Activated CD4-positive, alpha-beta T cell treated with anti-CD3 and anti-CD28 coated beads, Interleukin-2, amount 50 U/mL, for 4 hours (primary cell): ENCODE measurements at places on chromosomes 7 and 10.

GRCh38 chr10:69130251-69130650 lies 6.3 kb downstream of the VPS26A start:
- DNase-seq = no peak

DNA sequence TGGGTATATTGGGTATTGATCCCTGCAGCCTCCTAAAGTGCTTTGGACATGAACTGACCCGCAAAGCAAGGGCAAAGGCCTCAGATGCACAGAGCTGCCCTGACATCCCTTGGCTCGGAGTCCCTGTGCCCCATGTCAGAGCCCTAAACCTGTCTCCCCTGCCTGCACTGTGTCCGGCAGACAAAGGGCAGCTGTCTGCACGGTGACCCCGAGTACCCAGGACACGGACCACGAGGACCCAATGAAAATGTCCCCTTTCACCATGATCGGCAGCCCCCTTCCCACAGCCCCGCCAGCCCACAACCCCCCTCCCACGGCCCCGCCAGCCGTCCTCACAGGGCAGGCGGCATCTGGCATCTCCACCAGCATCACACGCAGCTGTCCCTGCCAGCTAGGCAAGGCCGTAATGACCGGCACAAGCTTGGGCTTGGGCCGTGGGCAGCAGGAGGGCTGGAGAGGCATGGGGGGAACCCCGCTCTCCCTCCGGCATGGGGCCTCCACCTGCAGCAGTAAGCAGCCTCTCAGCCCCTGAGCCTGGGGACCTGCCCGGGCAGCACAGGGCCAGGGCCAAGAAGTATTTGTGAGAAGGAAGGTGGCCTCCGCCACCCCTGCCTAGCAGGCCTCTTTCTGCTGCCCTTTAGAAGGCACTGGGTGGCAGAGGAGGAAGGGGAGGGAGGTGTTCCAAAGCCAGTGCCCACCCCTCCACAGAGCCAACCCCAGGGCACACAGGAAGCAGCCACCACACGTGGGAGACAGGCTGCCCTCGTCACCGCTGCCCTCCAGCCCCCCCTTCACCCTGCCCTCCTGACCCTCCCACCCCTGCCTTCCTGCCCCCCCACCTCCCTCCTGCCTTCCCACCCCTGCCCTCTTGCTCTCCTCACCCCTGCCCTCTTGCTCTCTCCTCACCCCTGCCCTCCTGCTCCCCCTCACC lies 10.1 kb downstream of the NUDT1 start:
- no peak for DNase-seq

GRCh38 chr10:87685832-87686574 lies 26.3 kb downstream of the PAPSS2 start:
- no peak for DNase-seq

DNA sequence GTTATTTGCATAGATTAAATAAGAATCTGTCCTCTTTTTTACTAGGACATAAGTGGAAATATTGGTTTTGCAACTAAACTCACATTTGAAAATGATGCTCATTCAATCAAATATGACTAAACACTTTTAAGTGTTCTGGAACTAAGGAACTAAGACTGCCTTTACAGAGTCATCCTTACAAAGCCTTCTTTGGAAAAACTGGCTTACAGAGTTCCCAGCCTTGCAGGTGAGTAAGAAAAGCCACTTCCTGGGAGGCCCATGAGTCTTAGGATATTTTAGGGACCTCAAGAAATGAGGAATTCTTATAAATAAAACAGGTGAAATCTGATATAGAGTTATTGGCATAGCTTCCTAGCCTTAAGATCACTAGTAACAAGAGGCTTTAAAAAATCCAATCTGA lies 135.5 kb downstream of the ALOX5 start:
- no peak for DNase-seq

- no peak for DNase-seq
These were observed 9.6 kb downstream of the PDZD8 start for GRCh38 chr10:117365612-117366011.

DNA sequence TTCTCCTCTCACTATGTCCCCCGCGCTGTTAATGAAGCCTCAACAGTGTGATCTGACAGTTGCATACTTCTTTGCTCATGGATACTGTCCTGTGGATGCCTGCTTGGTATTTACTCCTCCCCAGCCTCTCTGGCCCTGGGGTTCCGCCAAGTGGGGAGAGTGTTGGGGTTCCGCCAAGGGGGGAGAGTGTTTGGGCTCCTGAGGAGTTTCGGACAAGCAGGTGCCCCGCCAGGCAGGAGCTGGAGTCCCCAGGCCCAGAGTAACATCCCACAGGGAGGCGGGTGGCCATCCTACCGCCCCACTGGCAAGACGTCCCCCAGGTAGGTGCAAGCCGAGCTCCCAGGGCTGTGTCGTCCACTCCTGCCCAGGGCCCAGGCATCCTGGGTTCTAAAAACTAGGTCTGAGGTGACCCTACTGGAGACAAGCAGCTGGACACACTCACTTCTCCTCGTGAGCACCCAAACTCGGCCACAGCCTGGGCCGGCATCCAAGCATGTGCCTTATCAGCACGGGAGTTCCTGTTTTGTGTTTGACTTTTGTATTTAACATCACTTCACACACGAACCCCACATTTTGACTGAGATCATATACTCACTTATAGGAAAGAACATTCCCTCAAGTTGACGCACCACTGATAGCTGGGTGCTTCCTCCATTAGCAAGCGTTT lies 34.2 kb downstream of the CAMK2B start:
- no peak for DNase-seq

DNA sequence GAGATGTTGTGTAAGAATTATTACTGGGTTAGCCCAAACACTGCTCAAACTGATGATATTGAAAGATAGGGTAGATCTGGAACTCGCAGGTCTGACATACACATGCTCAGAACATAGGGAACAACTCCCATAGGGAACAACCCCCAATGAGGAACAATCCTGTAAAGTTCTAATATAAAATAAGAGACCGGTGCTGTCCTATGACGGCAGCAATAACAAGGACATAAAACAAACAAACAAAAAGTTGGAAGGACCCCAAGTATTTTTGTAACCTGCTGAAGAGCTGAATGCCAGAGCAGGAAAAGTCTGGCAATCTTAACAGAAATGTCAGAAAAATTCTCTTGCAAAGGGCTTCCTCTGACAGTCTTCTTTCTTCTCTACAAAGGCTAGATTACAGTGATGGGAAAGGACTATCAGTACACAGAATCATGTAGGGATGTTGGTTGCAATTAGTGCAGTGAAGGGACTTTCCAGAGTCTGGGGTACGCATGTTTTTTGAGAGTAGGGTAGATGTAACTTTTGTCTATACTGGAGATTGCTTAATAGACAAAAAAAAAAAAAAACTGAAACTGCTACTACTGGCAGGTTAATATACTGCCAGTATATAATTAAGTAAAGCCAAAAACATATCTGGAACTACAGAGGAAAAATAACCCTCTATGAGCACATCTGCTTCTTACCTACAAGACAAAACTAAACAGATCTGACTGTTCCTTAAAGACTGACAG lies 35.5 kb downstream of the IDE start:
- DNase-seq = no peak

DNA sequence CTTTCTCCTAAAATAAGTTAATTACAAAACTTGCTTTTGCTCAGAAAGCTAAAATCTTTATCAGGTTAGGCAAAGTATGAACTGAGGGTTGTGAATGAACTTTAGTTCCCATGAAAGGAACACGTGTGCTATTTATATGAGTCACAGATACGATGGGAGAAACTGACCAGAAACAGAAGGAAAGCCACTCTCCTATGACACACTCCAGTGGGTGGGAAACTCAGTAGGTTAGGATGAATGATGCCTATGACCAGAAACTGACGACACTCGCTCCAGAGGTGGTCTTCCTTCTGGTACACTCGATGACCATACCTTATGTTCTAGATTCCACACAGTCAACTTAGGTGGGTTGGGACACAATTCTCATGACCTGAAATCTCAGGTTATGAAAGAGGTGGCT lies 215.7 kb upstream of the INHBA start:
- DNase-seq = no peak

GRCh38 chr10:107409522-107409921 lies 245.0 kb upstream of the SORCS1 start:
- no peak for DNase-seq

- no peak for DNase-seq
These were observed 29.6 kb upstream of the ICA1 start for GRCh38 chr7:8291397-8292141.

DNA sequence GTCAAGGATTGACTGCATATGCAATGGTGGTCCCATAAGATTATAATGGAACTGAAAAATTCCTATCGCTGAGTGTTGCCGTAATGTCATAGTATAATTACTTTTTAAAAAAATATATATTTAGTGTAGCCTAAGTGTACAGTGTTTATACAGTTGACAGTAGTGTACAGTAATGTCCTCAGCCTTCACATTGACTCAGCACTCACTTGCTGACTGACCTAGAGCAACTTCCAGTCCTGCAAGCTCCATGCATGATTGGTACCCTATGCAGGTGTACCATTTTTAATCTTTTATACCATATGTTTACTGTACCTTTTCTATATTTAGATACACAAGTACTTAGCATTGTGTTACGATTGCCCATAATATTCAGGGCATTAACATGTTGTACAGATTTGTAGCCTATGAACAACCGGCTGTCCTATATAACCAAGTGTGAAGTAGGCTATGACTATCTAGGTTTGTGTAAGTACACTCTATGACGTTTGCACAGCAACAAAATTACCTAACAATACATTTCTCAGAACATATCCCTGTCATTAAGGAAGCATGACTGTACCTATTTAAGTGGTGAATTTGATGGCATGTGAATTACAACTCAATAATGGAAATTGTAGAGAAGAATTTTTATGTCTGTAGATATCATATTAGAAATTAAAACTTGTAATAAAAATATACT lies 40.9 kb downstream of the CCNY start:
- DNase-seq = no peak

DNA sequence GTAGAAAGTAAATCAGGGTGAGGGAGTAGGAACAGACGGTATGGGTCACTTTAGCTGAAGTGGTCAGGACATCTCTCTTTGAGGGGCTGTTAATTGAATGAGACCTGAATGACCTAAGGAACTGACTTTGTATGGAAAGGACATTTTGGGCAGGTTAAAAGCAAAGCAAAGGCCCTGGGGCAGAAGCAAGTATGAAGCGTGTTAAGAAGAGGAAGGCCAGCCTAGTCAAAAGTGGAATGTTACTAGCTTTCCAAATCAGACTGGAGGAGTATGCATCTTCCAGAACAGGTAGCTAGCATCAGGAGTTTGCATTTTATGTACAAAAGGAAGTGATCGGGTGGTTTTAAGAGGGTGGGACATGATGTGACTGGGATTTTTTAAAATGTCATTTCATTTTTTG lies 70.9 kb upstream of the PCGF5 start:
- DNase-seq = no peak

GRCh38 chr10:80320377-80320776 lies 30.9 kb upstream of the MAT1A start:
- no peak for DNase-seq

DNA sequence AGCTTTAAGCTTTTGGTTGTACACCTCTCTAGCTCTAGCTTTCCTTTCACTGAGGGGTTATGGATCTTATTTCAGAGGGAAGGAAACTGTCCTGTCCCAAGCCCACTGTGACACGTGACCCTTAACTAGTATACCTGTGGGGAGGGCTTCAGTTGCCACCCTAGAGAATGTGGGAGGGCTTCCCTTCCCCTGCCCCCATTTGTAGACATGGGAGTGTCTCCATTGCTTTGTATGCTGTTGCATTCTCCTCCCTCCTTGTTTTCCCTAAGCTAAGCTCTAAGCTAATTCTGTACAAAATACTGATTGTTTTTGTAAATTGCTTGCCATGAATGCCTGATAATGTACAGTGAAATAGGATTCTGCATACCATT lies 11.2 kb downstream of the LUC7L2 start:
- no peak for DNase-seq

DNA sequence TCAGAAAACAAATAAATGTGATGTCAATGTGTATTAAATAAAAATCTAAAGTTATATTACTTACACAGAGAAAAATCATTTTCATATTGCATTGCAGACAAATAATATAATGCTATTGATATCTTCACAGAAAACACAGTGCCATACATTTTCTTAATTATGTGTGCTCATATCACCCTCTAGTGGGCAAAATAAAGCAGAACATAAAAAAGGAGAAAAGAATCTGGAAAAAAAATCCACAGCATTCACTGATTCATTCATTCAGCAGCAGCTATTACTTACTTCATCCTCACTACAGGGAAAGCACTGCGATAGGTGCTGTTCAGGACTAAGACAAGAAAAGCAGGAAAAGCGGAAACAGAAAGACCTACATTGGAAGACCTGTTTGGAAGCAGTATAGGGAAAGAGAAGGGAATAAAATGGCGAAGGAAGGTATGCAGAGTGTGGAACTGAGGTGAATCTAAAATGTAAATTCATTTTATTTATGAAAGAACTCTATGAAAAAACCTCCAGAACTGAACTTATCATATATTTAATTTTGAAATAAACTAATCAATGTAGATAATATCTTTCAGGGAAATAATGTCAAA lies 73.2 kb downstream of the POT1 start:
- no peak for DNase-seq

- DNase-seq = no peak
These were observed 141.5 kb downstream of the EXOC4 start for GRCh38 chr7:133394369-133394768.

DNA sequence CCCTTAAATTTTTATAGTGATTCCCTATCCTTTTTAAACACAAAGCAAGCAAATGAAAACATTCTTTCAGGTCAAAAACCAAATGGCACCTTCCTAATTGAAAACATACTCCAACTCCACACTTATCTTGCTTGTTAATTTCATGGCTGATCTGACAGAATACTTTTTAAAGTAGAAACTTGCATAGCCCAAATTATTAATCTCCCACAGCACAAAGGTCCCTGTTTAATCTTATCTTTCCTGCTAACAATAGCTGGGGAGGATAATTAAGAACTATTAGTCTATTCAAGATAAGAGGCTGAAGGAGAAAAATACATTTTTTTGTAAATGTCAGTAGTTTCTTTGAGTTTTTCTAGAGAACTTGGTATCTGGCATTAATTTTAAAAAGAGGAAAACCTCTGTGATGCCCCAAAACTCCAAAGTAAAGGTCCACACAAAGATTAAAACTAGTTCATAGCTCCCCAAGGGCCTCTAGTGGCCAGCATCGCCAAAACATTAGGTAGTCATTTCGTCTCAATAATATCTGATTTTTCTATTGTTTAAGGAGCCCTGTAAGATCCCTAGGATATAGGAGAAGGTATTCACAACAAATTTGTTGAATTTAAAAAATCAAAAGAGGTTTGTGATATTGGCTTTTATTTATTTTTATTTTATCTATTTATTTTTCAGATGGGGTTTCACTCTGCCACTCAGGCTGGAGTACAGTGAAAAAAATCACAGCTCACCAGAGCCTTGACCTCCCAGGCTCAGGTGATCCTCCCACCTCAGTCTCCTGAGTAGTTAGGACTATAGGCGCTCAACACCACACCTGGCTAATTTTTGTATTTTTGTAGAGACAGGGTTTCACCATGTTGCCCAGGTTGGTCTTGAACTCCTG lies 14.7 kb downstream of the CDNF start:
- peak; percentile 37 for DNase-seq

DNA sequence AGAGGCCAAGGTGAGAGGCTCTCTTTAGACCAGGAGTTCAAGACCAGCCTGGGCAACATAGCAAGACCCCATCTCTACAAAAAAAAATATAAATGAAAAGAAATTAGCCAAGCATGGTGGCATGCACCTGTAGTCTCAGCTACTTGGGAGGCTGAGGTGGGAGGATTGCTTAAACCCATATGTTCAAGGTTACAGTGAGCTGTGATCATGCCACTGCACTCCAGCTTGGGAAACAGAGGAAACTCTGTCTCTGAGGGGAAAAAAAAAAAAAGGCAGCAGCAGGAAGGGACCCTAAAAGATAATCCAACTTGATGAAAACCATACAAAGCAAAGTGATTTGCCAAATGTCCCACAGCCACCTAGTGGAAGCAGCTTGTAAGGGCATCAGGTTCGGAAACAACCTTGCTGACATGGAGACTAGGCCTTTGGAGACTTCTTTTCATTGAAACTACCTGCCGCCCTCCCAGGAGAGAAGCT lies 15.6 kb upstream of the PBLD start:
- DNase-seq = peak; percentile 34
